Activated naive CD4-positive, alpha-beta T cell (primary cell): ENCODE measurements at places on chromosomes 6 and 20.

DNA sequence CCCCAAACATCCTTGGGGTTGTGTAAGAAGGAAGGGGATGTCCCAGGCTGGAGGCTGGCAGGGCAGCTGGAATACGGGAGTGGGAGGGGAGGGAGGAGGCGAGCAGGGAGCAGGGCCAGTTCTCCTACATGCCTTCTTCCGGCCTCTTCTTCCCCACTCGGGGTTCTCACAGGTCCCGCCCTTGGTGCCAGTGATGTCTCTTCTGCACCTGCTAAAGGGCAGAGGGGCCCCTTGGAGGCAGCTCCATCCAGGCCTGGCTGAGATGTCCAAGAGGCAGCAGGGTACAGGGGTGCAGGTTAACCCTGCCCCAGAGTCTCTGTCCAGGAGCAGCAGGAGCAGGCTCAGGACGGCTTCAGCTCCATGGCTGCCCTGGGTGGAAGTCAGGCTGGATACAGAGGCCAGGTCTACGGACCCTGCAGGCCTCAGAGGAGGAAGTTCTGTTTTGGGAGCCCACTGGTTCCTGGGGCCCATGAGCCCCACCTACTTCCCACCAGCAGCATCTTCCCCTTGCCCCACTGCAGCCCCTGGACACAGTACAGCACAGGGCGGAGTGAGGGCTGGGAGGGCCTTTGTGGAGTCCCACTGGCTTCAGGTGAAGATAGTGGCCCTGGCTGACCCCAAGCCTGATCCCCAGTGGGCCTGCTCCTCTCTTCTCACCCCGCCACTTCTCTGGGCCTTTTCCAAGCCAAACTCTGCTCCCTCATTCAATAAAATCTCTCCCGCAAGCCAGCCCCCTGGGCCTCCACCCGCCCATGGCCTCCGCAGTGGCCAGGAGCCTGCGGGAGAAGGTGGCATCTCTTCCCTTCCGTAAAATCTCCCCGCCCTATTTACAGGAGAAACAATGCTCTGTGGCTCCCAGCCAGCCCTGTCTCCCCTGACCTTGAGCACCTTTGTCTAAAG lies 60.4 kb downstream of the YTHDF1 start:
- no peak for DNase-seq

- DNase-seq, result no peak
Observed at GRCh38 chr6:46420921-46421638, 70.2 kb downstream of the RCAN2 start.

- no peak for DNase-seq
Observed at GRCh38 chr6:19896693-19897010, 59.5 kb downstream of the ID4 start.

DNA sequence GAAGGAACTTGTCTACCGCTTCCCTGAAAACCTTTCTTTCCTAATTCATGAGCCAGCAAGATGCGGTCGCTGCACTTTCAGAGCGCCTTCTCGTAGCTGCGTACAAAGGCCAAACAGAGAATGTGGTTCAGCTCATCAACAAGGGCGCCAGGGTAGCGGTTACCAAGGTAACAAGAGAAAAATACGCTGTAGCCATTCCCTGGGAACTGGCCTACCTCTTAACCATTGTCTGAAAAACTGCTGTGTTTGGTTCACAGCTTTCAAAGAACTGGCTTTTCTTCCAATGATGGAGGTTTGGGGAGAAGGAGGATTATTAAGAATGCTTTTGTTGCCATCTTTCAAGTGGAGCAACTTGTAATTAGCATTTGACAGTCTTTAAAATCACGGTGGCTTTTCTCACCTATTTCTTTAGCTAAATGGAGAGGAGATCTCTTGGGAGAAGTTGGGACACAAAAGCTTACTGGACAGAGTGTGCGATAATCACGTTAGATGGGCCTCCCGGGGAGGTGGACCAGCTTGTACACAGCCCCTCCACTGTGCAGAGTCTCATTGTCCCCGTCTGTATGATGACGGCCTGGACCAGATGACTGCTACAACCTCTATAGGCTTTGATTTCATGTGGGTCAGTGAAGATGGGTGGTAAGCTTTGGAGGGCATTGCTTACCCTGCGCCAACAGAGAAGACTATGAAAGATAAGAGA lies 71.5 kb downstream of the LYRM2 start:
- DNase-seq, result no peak

GRCh38 chr6:122788663-122789181 lies 336 bp upstream of the SMPDL3A start:
- no peak for DNase-seq

GRCh38 chr6:136113736-136114173 lies 136.4 kb downstream of the MTFR2 start:
- no peak for DNase-seq

DNA sequence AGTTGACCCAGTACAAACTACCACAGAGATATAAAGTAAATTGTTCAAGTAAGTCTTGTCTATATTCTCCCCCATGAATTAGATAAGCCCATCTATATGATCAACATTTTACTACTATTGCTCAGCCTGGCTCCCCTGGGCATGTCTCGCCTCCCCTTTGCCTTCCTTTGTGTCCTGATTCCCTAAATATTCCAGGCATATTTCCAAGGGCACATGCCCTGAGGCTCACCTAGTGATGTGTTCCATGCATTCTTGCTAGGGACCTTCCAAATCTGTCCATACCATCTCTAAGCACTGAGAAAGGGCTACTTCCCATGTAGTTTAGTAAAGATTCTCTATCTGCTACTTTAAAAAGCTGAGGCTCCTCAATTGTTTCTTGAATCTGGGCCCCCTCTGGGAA lies 309.5 kb upstream of the PRND start:
- DNase-seq, result no peak

- DNase-seq, result no peak
Observed at GRCh38 chr6:122789182-122790027, at the start of gene SMPDL3A. Gene SMPDL3A (plus strand): TSS chr6:122789258. CDS start chr6:122789347, 89 bp downstream.

GRCh38 chr20:25553819-25554296 lies 31.5 kb downstream of the NINL start:
- DNase-seq, result no peak

GRCh38 chr6:167442245-167442644 lies 117.4 kb downstream of the TTLL2 start:
- no peak for DNase-seq

GRCh38 chr20:7989379-7989778 lies 30.2 kb downstream of the TMX4 start:
- DNase-seq, result no peak

DNA sequence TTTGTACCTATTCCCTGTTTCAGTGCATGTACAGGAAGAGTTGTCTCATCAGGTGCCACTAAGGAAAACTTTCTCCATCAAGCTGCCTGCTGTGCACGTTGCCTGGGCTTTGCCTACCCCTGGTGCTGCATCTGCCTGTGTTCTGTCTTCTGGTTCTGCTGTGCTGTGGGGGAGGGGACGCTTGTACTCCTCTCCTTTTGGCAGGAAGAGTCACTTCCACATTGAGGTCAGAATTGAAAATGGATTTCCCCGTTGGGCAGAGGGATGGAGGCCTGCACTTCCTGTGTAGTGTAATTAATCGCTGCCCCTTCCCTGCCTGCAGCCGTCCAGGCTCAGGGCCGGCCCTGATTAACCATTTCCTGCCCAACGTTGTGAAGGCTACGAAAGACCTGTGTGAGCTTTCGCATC lies 153.3 kb downstream of the SCML4 start:
- DNase-seq, result no peak

GRCh38 chr20:19449051-19449450 lies 236.6 kb downstream of the SLC24A3 start:
- no peak for DNase-seq

GRCh38 chr20:57871237-57871632 lies 161.4 kb upstream of the PMEPA1 start:
- no peak for DNase-seq

GRCh38 chr6:26161322-26161721 lies 74.1 kb downstream of the HFE start:
- no peak for DNase-seq

DNA sequence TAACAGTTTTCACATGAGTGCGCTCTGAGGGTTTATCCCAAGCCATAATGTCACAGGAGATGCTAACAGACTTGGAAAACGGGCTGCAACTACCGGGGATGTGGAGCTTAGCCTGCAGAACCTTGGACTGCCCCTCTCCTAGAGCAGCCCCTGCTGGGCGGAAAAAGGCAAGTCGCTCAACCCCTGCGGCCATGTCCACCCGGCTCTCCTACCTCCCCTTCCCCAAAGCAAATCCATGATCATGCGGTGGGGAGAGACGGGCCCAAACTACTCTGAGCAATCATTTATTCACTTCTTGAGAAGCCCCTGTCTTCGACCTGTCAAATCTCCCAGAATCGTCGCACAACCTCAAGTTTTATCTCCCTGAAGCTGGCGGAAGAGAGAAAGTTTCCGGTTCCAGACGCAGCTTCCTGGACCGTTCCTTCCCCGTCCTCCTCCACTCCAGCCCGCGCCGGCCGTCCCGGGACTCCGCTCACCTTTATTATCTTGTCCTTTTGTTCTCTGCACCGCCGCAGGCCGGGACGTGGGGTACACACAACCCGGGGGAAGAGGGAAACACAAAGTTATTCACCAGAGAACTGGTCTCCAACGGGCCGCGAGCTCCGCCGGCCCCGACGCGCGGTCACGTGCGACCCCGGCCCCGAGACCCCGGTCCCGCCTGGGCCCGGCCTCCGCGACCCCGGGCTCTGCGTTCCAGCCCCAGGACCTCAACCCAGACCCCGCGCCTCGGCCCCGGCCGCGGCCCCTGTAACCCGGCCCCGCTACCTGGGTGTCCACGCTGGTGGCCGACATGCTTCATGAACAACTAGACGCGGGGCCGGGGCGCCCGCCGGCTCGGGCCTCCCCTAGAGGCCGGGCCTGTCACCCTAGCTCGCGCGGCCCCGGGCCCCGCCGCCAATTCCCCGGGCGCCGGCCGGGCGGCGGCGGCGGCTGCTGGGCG lies 560 bp downstream of the YTHDF1 start:
- DNase-seq, result no peak

GRCh38 chr20:20780127-20780824 lies 67.8 kb upstream of the RALGAPA2 start:
- no peak for DNase-seq

DNA sequence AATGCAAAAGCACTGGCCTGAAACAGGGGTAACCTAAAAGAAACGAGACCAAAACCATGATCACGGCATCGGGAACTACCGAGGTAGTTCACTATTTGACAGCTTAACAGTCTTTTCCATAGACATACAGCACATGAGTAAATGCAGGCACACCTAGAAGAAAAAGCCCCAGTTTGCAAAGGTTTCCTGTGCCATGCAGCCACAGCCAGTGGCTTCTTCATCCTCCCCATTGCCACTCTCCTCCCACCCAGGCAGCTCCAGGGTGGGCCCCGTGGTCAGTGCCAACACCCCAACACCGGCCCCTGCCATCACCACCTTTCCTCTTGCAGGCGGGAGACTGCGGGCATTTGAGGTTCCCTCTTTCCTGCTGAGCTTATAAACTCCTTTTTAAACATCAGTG lies 115.4 kb downstream of the SLC23A2 start:
- no peak for DNase-seq

DNA sequence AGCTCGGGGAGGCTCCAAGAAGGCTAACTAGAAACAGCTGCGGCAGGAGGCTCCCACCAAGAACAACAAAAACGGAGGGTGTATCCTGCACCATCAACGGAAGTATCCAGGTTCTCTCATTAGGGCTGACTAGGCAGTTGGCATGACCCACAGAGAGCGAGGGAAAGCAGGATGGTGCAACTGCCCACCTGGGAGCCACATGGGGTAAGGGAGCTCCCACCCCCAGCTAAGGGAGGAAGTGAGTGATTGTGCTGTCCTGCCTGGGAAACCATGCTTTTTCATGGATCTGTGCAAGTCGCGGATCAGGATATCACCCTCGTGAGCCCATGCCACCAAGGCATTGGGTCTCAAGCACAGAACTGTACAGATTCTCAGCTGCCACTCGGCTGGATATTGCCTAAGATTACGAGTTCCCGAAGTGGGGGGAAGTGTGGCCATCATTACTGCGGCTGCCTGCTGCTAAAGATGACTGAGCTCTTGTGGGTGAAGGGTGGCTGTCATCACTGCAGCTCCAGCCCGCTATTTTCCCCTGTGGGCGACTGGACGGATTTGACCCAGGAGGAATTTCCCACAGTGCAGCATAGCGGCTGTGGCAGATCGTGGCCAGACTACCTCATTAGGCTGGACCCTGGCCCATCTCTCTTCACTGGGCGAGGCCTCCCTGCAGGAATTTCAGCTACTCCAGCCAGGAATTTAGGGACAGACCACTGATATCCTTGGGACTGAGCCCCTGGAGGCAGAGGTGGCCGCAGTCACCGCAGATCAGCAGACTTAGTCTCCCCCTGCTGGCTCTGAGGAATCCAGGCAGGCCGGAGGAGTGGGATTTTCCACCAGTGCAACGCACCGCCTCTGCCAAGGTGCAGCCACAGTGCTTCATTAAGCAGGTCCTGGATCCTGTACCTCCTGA lies 515.7 kb downstream of the FRK start:
- DNase-seq, result no peak

- DNase-seq, result no peak
Observed at GRCh38 chr20:63843778-63844177, 12.7 kb upstream of the ZBTB46 start.

- no peak for DNase-seq
Observed at GRCh38 chr6:48891308-48891707, 571.7 kb downstream of the MMUT start.

DNA sequence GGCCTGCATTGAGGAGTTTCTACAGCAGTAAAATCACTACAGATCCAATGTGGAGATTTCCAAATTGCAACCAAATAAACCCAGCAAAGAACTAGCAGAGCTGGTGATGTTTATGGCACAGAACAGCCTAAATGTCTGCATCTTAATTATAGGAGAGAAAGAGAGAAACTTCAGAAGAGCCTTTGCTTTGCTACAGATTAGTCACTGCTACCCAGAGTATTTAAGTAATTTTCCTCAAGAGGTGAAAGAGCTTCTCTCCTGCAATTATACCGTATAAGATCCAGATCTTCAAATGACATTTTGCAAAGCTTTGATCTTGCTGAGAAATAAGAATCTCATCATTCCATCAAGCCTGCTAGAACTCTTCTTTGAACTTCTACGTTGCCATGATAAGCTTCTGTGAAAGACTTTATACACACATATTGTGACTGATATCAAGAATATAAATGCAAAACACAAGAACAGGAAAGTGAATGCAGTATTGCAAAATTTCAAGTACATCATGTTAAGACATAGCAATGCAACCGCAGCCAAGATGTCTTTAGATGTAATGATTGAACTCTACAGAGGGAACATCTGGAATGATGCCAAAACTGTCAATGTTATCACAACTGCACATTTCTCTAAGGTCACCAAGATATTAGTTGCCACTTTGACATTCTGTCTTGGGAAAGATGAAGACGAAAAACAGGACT lies 48.0 kb downstream of the MKKS start:
- no peak for DNase-seq

DNA sequence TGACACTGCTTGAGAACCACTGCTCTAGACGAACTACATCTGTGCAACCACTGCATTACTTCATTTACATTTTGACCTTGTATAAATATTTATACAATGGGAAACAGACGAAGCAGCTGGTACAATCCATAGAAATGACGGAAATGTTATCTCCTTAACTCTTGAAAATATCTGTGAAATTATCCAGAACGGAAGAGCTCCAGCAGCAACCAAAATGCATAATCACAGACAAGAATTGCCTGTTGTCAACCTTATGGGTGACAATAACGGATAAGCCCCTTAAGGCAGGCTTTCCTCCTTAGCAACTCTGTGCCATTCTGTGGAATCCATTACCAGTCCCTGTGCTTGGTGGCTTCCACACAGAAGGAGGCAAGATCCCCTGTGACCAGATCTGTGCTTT lies 115.4 kb downstream of the DTNBP1 start:
- DNase-seq, result no peak

- no peak for DNase-seq
Observed at GRCh38 chr6:133131621-133132465, 109.3 kb upstream of the EYA4 start.
